Stimulated activated CD8-positive, alpha-beta memory T cell treated with anti-CD3 and anti-CD28 coated beads, Interleukin-2, amount 100 ng/mL, for 1 hour (primary cell): ENCODE measurements at places on chromosomes 3 and 15.

DNA sequence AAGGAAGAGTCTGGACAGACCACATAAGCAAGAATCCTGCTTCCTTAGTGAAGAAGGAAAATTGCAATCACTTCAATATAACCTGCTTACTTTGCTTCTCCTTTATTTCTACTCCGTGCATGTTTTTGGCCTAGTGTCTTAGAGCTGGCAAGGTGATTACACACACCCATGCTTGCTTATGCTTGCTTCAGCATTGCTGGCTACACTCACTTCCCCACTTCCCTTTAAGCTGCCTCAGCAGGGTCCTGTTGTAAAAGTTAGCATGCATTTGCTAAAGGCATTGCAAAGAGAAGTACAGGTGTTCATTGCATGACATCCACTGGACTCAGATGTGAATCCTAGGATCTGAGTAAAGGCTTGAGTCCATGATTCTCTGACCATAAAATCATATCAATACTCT lies 47.5 kb upstream of the STT3B start:
- DNase-seq = no peak

DNA sequence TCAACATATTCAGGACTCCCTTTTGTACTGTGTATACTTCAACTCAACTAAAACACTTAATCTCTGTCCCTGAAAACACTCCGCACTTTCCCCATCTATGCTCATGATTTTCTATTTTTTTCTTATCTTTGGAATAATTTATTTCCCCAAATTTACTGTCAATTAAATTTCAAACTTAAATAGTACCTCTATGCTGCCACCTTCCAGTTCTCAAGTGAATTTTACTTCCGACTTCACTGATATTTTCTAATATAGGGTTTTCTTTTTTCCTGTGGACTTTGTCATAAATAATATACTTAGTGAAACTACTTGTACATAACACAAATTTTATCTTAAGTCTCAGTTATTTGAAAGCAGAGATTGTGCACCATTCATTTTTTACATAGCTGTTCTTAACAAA lies 1303.3 kb downstream of the OTOL1 start:
- no peak for DNase-seq

- DNase-seq = no peak
Measured at GRCh38 chr3:64856977-64857516, 169.2 kb upstream of the ADAMTS9 start.

DNA sequence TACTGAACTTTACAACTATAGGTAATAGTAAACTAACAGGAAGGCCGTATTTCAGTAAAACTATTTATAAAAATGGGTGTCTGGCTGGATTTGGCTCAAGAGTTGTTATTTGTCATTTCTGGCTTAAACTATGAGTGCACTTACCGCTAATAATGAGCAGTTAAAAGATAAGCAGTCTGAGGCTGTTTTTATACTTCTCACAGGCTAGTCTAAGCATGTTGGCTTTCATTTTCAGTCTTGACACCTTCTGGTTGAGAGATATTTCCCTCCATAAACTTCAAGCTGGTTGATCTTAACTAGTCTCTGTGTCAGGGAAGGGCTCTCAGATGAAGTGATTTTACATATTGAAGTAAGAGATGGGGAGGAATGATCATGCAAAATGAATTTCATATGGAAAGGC lies 96.1 kb downstream of the RSRC1 start:
- no peak for DNase-seq

- no peak for DNase-seq
Measured at GRCh38 chr15:76328958-76329357, 7.6 kb upstream of the ISL2 start.

- no peak for DNase-seq
Measured at GRCh38 chr3:18382760-18383369, 42.3 kb downstream of the SATB1 start.

GRCh38 chr3:29581311-29581710 lies 300.4 kb downstream of the RBMS3 start:
- DNase-seq = no peak

GRCh38 chr15:90907051-90907660 lies 4.1 kb downstream of the MAN2A2 start:
- DNase-seq = no peak

DNA sequence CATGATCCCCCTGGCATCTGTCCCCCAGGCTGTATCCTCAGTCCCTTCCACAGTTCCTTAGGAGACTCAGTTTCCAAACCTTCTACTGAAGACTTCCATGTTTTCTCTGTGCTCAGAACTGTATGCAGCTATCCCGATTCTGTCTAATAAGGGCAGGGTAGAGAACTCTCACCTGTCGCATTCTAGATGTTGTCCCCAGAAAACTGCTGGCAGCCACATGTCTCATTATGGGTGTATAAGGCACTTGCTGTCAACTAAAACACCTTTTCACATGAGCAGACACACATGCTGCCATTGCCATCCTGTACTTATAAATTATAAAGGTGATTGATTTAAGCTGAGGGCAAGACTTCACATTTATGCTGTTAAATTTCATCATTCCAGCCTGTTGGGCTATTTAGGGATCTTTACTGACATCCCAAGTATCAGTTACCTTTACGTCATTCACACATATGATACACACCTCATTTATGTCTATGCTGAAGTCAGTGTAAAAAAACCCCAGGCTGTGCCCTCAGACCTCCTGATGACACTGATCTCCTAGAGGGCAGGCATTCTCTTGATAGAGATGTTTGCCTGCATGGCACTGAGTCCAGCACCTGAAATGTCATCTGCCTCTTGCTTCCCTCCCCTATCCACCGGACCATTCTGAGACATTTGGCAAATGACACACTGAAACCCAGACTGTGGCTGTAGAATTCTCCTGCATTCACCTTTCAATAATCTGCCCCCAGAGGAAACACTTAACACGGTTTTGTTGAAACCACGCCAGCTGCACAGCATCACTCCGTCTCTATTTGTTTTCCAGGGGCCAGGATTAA lies 35.8 kb downstream of the BTD start:
- no peak for DNase-seq

DNA sequence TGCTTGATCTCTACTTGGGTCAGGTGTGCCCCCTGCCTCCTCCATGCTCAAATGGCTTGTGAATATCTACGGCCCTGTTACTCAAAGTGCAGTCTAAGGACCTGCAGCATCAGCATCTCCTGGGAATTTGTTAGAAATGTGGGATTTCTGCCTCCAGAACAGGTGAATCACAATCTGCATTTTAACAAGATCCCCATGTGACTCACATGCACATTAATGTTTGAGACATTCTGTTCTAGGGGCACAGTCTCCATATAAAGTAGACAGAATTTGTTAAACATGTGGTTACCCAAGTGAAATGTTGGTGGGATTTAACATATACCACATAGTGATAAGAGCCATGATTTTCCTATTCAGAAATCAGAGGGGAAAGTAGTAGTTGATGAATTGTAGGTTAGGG lies 256.2 kb downstream of the NR1D2 start:
- no peak for DNase-seq

DNA sequence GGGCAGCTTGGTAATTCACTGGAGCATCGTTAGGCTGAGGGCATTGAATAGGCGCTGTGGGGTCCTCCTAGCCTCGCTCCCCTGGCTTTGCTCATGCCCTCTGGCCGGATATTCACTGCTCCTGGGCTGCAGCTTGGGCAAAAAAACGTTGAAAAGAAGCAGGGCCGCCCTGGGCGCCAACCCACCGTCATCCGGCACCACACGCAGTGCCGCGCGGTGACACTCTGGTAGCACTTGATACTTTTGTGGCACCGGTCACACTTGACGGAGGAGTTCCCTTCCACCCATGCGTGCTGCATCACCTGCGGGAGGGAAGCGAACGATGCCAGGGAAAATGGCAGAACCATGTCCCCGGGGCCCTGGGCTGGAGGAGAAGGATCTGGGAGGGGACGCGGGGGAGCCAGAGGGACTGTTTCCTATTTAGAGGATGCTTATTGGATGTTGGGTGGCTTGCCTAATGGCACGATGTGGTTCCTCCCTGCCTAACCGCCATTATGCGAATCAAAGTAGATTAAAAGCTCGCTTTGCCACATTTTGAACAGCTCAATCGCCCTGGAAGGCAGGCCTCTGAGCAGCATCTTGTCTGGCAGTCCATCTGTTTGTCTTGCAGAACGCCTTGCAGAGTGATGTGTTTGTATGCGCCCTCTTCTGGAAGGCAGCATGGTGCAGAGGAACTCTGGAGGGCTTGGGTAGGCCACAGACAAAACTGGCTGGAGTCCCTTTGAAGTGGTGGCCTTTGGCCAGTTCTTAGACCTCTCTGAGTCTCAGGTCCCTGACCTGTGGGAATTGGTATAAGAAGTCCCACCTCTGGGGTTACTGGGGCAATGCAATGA lies 93.2 kb downstream of the DGKG start:
- DNase-seq = no peak

DNA sequence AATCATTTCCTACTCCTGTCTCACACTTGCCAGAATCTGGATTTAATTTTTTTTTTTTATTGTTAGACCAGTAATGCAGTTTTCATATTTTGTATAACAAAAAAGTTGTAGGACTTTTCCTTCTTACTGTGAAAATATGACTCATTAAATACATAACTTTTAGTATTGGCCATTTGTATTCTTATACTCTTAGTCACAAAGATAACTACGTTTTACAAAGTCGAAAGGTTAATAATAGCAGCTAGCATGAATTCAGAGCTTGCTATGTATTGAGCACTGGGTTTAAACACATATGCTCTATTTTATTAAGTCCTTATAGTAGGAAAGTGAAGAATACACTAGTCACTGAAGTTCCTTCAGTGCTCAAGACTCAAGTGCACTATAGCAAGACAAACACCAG lies 43.1 kb downstream of the LRRN1 start:
- no peak for DNase-seq

GRCh38 chr3:181418233-181418632 lies 293.5 kb upstream of the SOX2 start:
- DNase-seq = no peak

GRCh38 chr15:27622371-27622770 lies 476.7 kb downstream of the OCA2 start:
- DNase-seq = no peak

DNA sequence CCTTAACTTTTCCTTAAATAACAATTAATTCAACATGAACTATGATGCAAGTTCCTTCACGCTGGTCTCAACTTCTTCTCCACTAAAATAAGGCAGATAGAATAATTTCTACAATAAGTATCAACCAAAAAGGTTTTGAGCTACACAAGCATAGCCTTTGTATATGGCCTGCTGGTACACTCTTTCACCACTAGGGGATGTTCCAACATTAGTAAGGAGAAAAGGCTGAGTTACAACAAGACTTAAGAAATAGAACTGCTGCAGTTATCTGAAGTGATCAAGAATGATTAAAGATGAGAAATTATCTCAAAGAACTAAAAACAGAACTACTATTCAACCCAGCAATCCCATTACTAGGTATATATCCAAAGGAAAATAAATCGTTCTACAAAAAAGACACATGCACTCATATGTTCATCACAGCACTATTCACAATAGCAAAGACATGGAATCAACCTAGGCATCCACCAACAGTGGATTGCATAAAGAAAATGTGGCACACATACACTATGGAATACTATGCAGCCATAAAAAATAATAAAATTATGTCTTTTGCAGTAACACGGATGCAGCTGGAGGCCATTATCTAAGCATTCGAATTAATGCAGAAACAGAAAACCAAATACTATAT lies 14.4 kb downstream of the ATP13A3 start:
- DNase-seq = no peak

DNA sequence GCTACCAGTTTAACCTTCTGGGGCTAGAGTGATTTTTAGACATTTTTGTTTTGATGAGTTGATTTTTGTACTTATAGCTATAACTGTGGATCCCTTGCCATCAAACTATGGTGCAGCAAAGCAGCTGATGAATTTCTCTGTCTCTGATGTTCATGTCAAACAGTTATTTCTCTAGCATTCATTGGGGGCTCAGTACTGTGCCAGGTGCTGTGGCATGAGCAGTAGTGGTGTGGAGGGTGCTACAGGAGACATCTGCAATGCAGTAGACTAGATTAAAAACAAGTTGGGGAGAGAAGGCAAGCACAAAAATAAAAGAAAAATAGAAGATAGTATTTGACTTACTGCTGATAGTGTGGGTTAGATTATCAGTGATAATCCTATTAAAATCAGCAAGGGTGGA lies 95.3 kb downstream of the AKAP13 start:
- DNase-seq = no peak

DNA sequence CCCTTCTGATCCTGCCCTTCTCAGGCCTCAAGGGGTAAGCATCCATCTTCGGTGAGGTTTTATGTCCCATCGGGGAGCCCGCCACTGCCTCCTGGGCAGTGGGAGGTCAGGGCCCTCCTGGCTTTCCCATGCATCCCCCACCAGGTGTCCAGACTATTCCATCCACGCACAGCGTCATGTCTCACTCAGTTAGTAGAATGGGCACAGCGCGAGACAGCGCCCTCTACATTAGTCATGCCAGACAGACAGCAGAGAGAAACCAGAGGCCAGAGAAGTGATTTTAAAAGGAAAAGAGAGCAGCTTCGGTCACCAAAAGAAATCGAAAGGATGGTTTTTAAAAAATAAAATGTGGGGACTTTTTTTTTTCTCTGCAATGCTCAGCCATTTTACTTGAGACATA lies 49.8 kb downstream of the ZDHHC3 start:
- DNase-seq = no peak

GRCh38 chr3:168219530-168219929 lies 123.8 kb upstream of the GOLIM4 start:
- DNase-seq = no peak

DNA sequence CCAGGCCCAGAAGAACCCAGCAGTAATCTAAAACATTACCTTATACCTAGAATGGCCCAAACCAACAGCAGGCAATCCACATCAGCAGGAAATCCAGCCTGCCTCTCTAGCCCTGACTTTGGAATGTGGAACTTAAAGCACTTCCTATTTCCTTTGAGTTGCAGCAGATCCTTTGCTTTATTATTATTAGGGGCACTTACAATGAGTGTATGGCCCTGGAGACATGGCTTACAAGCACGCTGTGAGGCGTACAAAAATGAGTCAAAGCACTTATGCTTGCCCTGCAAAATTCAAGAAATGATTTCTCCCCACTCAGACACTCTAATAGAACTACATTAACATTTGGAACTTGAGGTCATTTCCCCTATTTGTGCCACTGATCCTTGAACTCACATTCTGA lies 9.5 kb upstream of the KNSTRN start:
- DNase-seq = no peak

DNA sequence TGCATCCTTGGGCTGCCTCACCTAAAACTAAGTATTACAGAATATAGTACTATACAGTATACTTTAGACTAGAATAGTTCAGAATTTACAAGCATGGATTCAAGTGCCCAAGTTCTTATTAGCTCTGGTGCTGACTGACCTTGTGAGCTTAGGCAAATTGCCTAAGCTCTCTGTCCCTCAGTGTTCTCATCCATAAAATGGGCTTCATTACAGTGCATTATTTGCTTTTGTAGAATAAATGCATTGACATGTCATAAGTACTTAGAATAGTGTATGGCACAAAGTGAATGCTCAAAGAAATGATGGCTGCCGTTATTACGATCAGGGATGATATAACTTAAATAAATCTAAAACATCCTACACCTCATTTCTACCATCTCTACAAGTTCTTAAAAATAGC lies 269.7 kb downstream of the FOXP1 start:
- DNase-seq = no peak

DNA sequence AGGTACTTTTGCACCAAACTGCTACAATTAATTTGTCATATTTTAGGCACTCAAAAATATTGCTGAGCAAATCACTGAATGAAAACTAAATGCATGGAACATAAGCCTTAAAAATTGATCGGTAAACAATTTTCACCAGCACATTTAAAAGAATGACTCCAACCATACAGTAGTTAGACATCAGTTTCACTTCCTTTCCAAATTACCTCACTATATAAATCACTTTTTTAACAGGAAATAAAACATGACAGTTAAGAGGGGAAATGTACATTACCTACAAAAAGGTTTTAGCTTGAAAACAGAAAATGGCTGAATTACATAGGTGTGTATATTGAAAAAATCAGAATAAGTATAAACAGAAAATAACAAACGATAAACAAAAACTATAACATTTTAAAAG lies 108.4 kb downstream of the SERPINI1 start:
- no peak for DNase-seq
